ENCODE measurements at places on chromosomes 6 and 20. TPM values are rescaled to one million over a fixed set of nuclear protein-coding genes. Genes with fewer than 3 reads are reported as not detected.

Gene SLC25A27
- 7.9 TPM for total RNA-seq

Gene SSTR4
- total RNA-seq = not detected

Gene ARMH2
- total RNA-seq = not detected

Gene RPS6KA2
- 49.8 TPM for total RNA-seq

Gene RFX6
- not detected for total RNA-seq

Gene LTB
- not detected for total RNA-seq

Gene RPS10
- total RNA-seq = 3,746 TPM

Gene HCRTR2
- not detected for total RNA-seq

Gene MATN4
- total RNA-seq = not detected

Gene SAMD3
- not detected for total RNA-seq

Gene ESF1
- 4.3 TPM for total RNA-seq

Gene CAP2
- total RNA-seq = 1.2 TPM

Data from epithelial cell of alveolus of lung (primary cell).